ENCODE measurements at places on chromosomes 3 and 15. TPM values are rescaled to one million over a fixed set of nuclear protein-coding genes. Genes with fewer than 3 reads are reported as not detected.

The RAMAC gene
- 31.1 TPM for total RNA-seq

GRCh38 chr15:66752078-66752477 is 50.0 kb downstream of the SMAD6 start:
- H3K27me3 ChIP-seq, result no peaks in the 10 kb centered on the region
- H3K36me3 ChIP-seq, result peaks cover 24% of the 10 kb centered on the region
- H3K4me1 ChIP-seq, result peaks cover 47% of the 10 kb centered on the region
- no peak overlapping the region for H3K27ac ChIP-seq
- DNase-seq, result no peak

The UQCRC1 gene
- 273 TPM for total RNA-seq

GRCh38 chr15:67870868-67871408 is 31.1 kb upstream of the RNU6-1 start:
- no peak overlapping the region for H3K27ac ChIP-seq
- peaks cover 4% of the 10 kb centered on the region for H3K4me1 ChIP-seq
- H3K36me3 ChIP-seq, result no peaks in the 10 kb centered on the region
- no peak for DNase-seq
- no peaks in the 10 kb centered on the region for H3K27me3 ChIP-seq

The TIMP4 gene
- total RNA-seq, result 0.48 TPM

DNA sequence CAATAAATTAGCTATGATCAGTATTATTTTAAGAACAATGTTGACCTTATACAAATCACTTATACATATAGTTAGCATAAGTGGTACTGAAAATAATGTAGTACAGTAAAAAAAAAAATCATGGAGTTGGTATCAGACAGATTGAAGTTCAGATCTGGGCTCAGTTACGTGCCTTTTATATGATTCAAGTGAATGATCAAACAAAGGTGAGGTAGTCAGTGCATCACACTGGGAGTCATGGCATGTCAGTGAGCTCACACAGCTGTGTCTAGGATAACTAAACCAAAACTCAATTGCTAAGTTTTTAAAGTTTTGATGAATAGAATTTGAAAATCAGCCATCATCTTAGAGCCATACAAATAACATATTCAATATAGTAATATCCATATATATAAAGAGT is 11.2 kb upstream of the CCR8 start:
- no peaks in the 10 kb centered on the region for H3K36me3 ChIP-seq
- H3K4me3 ChIP-seq, result no peak overlapping the region
- no peaks in the 10 kb centered on the region for H3K4me1 ChIP-seq
- DNase-seq, result no peak
- H3K27me3 ChIP-seq, result peaks cover 3% of the 10 kb centered on the region

GRCh38 chr15:31537770-31538592 is 211.3 kb downstream of the KLF13 start:
- peaks cover 7% of the 10 kb centered on the region for H3K27me3 ChIP-seq
- no peak overlapping the region for H3K4me3 ChIP-seq
- H3K4me1 ChIP-seq, result no peaks in the 10 kb centered on the region
- no peak for DNase-seq
- no peaks in the 10 kb centered on the region for H3K36me3 ChIP-seq
- no peak overlapping the region for H3K27ac ChIP-seq

GRCh38 chr3:172258624-172259023 is 189.6 kb downstream of the GHSR start:
- peaks cover 27% of the 10 kb centered on the region for H3K36me3 ChIP-seq
- no peak for DNase-seq
- no peaks in the 10 kb centered on the region for H3K27me3 ChIP-seq
- no peak overlapping the region for H3K27ac ChIP-seq
- no peak overlapping the region for H3K4me3 ChIP-seq
